Skeletal muscle tissue (tissue), 5 donors: ENCODE measurements at places on chromosomes 6 and 20. TPM values are rescaled to one million over a fixed set of nuclear protein-coding genes. Genes with fewer than 3 reads are reported as not detected.

SLC17A2 gene
- not detected for total RNA-seq

ATXN1 gene
- 30.8 TPM for total RNA-seq

DZANK1 gene
- total RNA-seq, result 1.0 TPM

SLC16A10 gene
- 40.7 TPM for total RNA-seq

METTL24 gene
- total RNA-seq, result 0.52 TPM

FITM2 gene
- total RNA-seq, result 9.9 TPM

OXT gene
- not detected for total RNA-seq
